Inflammatory macrophage treated with lipopolysaccharide for 4 hours (primary cell): ENCODE measurements at places on chromosomes 7 and 10.

- DNase-seq, result no peak
These were observed 14.6 kb downstream of the PARP12 start for GRCh38 chr7:140048138-140048537.

DNA sequence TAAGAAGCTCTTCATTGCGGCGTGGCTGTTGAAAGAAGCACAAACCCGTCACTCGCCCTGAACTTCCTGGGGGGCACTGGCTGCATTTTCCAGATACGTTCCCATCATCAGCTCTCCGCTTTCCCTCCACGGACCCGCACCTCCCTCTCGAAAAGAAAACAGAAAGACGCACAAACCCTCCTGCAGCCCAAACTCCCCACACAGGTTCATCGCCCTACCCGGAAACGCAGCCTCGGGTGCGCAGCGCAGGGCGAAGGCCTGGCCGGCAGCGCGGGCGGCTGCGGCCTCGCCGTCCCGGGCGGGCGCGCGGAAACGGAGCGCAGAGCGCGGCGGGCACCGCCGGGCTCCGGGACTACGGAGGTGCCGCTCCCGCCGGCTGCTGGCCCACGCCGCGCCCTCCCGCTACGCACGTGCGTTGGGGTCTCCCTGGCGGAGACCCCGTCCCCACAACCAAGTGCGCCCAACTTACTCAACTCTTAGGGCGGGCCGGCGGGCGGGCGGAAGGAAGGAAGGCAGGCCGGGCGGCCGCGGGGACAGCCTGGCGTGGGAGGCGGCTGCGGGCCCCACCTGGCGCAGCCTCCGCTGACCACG is 822 bp downstream of the ZNF800 start:
- DNase-seq, result peak; percentile 57

GRCh38 chr7:29043576-29043975 is 85.4 kb upstream of the TRIL start:
- DNase-seq, result peak; percentile 78

DNA sequence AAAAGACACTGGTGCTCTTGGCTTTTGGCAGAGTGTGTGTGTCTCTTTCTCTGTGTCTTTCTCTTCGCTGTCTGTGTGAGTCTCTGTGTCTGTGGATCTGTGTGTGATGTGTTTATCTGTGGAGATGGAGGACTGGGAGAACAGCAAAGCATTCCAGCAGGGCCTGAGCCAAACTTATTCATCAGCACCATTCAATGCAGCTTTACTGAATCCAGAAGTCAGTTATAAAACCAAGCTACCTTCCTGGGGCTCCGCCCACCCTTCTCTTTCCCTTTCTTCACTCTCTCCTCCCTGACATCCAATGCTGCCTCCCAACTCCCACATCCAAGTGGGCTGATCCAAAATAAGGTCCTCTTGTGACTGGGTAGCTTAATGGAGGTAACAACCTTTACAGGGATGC is 3.9 kb downstream of the SGMS1 start:
- no peak for DNase-seq

DNA sequence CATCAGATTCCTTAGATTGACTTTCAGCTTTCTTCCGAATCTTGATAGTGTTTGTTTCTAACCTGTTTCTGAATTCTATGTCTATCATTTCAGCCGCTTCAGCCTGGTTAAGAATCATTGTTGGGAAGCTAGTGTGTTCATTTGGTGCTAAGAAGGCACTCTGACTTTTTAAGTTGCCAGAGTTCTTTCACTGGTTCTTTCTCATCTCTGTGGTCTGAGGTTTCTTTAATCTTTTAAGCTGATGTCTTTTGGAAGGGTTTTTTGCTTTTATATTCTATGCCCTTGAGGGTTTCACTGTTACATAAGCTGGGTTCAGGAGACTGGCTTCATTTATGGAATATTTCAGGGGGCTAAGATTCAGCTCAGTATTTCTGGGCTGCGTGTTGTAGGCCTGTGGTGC is 104.5 kb upstream of the PRSS58 start:
- DNase-seq, result no peak

DNA sequence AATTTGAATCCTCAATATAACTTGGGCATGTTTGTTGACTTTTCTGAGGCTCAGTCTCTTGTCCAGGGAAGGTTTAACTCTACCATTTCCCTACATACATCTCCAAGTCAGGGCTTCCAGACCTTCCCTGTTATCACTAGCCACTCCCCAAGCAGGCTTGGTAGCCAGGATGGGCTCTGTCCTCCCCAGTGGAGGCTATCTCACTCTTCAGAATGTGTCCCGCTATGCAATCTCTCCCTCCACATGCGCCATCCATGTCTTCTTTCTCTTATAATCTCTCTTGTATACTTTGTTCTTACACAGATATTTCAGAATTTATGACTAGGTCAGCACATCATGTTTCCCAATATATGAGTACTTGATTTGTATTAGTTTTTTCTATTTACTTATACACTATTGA is 310.4 kb downstream of the HGF start:
- DNase-seq, result no peak

DNA sequence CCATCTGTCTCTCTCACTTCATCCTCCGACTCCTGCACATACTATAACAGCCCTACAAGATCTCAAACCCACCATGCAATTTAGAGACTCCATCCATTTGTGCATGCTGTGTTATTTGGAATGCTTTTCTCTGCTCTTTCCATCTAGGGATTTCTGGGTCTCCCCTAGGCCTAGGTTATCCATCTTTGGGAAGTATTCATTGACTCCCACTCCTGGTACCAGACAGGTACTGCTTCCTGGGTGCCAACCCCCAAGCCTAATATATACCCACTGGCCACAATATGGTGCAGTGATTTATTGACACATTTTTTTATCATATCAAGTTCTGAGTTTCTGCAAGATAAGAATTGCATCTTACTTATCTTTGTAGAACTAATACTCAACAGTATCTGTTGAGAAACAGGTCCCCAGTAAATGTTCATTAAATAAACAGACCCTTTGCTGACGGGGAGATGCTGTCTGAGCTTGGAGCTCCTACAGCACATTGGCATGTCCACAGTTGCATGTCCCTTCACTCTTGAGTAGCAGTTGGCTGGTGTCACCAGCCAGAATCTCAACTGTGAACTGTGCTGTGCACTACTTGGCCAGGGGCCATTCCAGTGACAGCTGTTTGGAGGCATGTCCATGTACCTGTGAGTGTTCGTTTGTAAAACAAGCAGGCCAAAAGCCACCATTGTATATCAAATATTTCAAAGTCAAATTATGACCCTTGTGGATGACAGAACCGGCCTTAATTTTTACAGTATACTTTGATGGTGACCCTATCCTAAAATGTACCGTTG is 223.3 kb upstream of the NFE2L3 start:
- no peak for DNase-seq

DNA sequence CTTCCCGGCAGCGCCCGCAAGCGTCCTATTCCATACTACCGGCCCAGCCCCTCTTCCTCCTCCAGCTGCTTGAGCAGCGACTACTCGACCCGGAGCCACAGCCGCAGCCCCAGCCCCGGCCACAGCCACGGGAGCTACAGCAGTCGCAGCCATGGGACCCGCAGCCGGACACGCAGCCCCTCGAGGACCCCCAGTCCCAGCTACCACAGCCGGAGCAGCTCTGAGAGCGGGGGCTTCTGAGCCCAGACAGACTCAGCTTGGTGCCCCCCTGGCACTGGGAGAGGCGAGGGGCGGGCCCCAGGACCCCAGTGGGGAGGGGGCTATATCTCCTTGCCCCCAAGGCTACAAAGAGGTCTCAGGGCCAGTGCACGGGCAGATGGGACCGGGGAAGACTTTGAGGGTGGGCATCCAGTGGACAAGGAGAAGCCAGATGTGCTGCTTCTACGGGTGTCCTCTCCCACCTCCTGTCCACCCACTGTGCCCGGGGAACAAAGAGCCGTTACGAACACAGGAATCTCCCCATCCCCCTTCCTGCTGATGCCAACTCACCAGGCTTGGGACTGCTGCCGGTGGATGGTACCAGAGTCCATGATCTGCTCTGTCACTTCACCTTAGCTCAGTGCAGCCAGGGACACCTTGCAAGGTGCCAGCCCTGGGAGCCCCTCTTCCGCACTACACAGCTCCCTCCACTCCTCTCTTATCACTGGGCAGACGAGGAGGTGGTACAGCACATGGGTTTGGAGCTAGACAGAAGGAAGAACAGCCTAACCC is 16.7 kb upstream of the HSPB1 start:
- no peak for DNase-seq

GRCh38 chr10:29668628-29669027 is 33.9 kb upstream of the SVIL start:
- DNase-seq, result no peak

DNA sequence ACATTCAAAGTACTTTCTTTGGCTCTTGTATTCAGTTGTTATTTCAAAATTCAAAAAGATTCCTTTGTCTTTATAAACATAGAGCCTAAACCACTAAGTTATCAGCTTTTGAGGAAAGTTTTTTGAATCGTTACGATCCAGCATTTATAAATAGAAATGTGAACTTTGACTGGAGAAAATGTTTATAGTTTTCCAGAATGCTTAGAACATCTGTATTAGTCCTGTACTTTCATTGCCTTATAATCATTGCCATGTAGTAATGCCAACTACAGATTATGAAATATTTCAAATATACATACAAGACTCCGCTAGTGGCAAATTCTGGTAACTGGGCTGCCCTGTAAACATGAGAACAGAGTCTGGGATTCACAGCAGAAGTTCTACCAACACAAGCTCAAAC is 191.3 kb upstream of the PRKCQ start:
- DNase-seq, result no peak

DNA sequence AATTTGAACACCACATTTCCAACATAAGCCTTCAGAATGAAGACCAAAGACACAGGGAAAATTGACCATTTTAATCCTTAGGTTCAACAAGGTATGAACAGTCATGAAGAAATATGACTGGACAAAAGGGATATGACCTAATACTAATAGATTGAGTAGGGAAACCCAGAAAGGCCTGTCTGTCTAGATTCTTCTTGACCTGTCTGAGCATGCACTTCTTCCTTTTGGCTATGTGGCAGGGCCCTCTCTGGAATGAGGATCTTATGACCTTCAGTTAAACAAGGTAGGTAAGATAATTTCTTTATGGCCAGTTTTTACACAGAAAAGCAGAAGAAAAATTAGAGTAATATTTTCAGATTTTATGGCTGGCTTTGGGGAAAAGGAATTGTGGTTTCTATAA is 3.0 kb upstream of the PHYHIPL start:
- no peak for DNase-seq

DNA sequence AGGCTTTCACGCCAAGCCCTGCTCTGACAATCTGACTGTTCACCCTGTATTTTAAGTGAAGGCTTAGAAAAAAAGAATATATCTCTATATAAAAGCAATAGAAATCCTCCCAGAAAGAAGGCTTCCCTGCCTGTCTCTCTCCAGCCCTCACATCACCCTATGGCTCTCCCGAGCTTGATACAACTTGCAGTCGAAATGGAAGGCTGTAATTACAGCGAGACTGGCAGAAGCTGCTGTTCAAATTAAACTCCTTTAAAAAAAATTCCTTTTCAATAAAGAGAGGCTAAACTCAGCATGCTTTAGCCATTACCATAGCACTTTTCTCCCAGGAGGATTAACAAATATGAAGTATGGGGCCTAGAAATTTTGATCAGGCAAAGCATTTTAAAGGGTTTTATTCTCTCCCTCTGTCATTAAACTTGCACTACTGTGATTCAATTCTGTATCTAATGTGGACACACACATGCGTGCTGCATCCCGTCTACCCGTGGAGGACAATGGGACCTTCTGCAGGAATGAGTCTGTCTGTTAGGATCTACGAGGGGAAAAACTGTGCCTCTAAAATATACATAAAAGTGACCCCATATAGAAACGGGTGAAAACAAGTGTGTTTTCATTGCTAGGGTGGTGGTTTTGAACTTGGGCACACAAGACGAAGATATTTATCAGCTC is 223.8 kb downstream of the USP6NL start:
- DNase-seq, result no peak

- no peak for DNase-seq
These were observed 76.2 kb downstream of the CDH23 start for GRCh38 chr10:71472912-71473311.

DNA sequence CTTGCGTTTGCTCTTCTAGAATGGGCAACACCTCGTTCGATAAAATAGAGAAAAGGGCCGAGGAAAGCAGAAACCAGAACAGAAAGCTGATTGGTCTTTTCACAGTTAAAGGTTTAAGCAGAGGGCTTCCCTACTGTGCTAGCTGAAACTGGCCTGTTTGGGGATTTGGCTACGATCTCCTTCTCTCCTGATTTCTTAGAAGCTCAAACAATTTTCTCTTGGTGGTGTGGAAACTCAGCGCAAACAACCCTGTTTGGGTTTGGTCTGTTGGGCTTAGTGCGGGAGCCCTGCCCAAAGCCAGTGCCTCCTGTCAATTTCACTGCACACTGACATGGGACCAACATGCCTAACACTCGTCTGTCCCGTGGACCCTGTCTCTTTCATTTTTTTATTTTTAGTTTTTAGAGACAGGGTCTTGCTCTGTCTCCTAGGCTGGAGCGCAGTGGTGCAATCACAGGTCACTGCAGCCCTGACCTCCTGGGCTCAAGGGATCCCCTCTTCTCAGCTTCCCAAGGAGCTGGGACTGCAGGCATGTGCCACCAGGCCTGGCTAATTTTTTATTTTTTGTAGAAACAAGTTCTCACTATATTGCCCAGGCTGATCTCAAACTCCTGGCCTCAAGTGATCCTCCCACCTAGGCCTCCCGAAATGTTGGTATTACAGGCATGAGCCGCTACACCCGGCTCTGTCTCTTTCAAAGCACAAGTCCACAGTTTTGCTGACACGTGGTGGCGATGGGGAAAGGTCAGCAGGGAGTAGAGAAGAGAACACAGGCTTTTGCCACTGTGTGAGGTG is 16.5 kb upstream of the BNIP3 start:
- no peak for DNase-seq

GRCh38 chr7:151648429-151648828 is 128.7 kb upstream of the RHEB start:
- DNase-seq, result no peak

DNA sequence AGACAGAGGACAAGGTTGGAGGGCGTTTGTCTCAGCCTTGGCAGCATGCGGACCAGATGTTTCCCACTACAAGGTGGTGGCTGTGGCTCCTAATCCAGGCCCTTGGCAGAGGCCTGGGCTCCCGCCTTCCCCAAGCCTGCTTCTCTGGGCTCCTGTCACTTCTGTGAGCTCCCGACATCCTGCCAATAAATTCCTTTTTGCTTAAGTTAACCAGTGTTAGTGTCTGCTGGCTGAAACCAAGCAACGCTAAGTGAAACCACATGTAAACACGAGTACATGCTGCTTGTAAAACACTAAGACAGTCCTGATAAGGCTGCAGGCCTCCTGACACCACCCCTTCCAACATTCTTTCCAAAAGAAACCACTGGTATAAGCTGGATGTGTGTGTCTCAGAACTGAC is 263.6 kb upstream of the ZMIZ1 start:
- DNase-seq, result no peak

GRCh38 chr10:58660575-58661255 is 148.0 kb downstream of the BICC1 start:
- DNase-seq, result no peak

GRCh38 chr7:130506358-130506757 is 14.5 kb downstream of the MEST start:
- no peak for DNase-seq
